IMR-90 (cell line): ENCODE measurements at places on chromosomes 12 and 14.

DNA sequence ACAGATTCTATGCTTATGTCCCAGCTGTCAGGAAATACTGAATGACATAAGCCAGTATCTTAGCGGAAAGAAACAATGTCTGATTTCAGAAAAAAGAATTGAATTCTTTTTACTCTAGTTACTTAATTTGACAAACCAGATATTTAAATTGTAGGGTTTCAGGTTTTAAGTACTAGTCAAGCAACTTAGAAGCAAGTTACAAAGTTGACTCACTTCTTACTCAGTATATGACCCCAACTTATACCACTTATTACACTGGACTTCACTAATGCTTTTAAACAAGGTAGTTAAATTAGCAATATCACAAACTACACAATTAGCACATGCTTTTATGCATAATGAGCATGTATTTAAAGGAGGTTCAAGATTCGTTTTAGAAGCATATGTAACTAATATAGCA is 7.1 kb downstream of the GMFB start:
- peak; percentile 11 for DNase-seq

- DNase-seq, result no peak
Measured at GRCh38 chr12:53808023-53808705, 56.4 kb upstream of the CISTR start.

- DNase-seq, result no peak
Measured at GRCh38 chr12:117662620-117663395, 301.4 kb upstream of the NOS1 start.

- DNase-seq, result peak; percentile 47
Measured at GRCh38 chr12:121400332-121401139, 618 bp downstream of the RNF34 start.

DNA sequence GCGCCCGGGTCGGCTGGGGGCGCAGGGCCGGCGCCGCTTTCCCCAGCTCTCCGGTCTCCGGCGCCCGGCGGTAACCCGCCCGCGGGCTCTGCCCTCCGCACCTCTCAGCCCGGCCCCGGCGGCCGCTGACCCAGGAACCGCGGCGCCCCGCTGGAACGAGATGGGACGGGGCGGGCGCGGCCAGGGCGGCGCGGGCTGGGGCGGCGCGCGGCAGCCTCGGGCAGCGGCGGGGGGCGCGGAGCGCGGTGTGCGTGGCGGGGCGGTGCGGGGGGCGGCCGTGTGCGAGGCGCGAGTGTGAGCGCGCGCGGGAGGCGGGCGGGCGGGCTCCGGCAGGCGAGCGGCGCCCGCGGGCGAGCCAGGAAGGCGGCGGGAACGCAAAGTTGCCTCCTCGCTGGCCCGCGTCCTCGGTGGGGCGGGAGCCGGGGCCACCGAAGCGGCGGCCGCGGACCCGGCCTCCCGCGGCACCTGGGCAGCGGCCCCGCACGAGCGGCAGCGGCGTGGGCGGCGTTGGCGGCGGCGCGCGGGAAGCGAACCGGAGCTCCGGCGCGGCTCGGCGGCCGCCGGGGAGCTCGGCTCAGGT is 671 bp upstream of the DIO3 start:
- no peak for DNase-seq

DNA sequence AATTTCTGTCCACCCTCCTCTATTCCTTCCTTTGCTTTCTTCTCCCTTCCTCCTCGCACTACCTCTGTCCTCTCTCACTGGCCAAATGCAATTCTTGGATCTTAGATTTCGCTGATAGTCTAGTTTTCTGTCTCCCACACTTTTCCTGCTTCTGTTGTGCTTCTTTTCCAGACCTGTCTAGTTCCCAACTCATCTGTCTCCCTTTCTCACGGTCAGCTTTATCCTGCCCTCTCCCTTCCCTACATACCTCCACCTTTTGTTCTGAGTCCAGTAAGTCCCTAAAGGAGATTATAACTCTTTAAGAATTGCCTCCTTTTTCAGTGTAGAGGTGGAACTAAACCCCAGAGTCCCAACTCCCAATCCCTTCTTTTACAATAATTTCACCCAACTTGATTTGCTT is 880 bp upstream of the MMP14 start:
- no peak for DNase-seq

- peak; percentile 12 for DNase-seq
Measured at GRCh38 chr14:71538938-71539649, 393.1 kb upstream of the RGS6 start.

GRCh38 chr12:131120831-131121271 is 167.1 kb downstream of the ADGRD1 start:
- no peak for DNase-seq

DNA sequence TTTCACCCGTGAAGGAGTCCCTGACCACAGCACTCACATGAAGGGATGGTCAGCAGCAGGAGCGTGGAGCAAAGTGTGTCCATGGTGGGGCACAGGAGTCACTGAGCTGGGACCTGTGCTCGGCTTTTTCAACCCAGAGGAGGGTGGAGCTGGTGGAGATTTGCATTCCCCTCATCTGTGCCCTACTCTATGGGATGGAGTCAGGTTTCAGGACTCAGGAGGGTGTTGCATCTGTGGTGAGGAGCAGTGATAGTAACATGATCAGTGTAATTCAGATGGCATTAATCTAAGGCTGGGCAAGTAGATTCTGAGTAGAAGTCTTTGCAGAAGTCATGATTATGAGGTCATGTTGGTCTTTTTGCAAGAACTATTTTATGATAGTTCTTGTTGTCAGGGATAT is 511.9 kb downstream of the TMEM121 start:
- no peak for DNase-seq

GRCh38 chr14:94390372-94391086 is 2.1 kb upstream of the SERPINA1 start:
- DNase-seq, result no peak

- DNase-seq, result no peak
Measured at GRCh38 chr12:15763328-15763727, 25.9 kb downstream of the EPS8 start.

DNA sequence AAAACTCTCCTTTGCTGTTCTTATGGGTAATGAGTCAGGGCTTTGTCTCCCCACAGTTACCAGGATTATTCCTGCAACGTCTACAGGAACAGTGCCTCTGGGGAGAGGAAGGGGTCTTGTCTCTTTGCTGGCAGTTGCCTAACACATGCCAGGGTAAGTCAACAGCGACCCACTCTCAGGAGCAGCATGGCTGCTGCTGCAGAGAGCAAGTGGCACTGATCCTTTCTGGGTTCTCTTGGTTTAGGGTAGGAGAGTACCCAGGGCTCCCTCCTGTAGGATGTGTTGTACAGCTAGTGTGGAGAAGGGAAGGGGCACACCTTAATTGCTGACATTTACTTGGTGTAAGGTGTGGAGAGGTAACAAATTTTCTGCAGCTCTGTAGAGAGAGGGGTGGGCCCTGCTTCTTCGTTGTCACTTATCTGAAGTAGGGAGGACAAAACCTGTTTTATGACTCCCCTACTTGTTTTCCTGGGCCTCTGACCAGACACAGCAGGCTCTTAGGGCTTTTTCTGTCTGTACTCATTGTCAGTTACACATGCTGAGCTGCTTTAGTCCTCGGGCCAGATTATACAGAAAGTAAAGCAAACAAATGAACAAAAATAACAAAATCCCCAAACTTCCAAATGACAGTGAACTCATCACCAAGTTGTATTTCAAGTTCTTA is 168.2 kb downstream of the ACSS3 start:
- no peak for DNase-seq

DNA sequence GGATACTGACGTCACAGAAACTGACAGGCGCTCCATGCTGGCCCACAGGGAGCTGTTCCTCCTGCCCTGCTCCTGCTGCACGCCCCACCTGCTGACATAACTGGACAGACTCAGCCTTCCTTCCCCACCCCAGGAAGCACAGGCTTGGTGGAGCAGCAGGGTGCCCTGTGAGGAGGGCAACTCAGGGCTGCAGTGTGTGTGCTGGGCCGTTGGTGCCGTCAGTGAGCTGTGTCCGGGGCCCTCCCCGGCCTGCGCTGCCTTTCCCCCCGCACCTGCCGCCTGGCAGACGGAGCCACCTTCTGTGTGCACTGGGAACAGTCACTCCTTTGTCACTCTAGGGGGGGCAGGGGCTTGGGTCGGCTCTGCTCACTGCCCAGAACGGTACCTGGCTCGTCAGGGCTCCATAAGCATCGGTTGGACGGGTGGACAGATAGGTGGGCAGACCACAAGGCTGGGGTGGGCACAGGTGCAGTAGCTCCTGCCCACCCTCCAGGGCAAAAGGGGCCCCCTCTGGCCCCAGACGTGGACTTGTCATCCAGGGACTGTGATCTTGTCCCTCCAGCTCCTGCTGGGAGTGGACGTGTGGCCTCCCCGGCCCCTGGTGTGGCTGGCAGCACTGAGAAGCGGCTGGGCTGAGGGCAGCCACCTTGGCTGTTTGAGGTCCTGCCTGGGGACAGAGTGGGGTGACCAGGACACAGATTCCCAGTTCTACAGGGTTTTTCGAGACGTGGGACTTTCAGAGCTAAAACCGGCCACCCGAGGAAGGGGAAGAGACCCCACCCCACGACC is 32.8 kb downstream of the FBRSL1 start:
- no peak for DNase-seq

- DNase-seq, result no peak
Measured at GRCh38 chr12:127809275-127809674, 457.7 kb upstream of the TMEM132C start.

GRCh38 chr14:100837805-100838350 is 12.0 kb downstream of the MEG3 start:
- no peak for DNase-seq

DNA sequence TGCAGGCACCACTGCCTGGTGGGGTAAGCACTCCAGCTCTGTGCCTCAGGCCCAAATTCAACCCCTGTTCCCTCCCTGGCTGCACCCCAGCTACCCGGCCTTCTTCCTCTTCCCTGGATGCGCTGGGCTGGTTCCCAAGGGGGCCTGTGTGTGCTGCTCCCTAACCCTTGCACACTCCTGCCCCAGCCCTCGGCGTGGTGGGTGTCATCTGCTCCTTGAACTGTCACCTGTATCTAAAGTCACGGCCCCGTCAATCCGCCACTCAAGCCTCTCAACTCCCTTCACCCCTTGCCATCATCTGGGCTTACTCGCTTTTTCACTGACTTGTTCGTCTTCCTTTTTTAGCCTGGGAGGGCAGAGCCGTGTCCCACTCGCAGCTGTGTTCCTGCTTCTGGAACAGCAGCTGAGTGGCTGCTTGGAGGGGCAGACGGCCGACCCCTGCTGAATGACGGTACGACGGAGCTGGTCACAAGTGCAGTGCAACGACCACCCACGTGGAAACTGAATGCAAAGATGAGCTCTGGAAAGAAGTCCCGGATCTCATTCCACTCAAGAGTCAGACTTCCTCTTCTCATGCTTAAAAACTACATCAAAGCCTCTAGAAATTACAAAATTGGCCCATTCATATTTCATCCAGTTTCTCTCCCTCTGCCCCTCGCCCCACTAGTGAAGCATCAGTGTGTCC is 138.9 kb downstream of the PIWIL1 start:
- DNase-seq, result no peak

GRCh38 chr12:76688631-76689030 is 75.3 kb upstream of the ZDHHC17 start:
- DNase-seq, result no peak

GRCh38 chr12:85985996-85986395 is 111.9 kb downstream of the NTS start:
- DNase-seq, result no peak

DNA sequence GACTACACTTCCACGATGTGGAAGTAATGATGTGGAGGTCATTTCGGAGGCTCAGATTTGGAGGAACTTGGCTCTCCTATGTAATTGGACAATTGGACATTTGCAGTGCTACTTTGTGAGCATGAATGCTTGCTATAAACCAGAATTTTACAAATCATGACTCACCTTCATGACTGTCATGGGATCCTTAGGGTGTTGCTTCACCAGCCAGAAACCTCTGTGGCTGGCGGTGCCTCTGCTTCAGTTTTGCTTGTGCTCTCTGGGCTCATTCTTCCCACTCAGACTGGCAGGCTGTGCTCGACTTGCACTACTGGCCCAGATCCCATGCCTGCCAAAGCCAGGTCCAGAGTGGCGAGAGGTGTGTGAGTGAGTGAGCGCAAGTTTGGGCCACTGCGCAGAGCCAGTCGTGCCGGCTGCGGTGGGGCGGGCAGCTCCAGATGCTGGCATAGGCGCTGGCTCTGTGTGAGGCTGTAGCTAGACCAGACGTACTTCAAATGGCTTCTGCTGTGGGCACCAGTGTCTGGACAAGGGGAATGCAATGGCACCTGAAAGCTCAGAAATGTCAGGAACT is 387.8 kb downstream of the AEBP2 start:
- peak; percentile 18 for DNase-seq

DNA sequence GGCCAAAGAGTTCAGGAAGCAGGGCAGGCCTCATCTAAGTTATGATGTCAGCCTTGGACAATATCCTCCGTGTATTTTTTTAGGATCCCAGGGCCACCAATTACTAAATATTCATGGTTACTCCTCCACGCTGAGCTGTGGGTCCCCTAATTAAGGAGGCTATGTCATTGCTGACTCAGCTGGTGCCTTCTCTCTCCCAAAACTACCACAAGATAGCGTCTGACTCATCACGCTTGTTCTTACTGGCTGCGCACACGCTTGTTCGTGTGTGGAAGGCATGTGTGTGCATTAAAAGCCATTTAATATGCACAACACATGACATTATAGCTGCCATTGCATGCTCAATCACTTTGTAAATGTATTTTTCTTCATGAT is 78.3 kb downstream of the GSC start:
- DNase-seq, result no peak

DNA sequence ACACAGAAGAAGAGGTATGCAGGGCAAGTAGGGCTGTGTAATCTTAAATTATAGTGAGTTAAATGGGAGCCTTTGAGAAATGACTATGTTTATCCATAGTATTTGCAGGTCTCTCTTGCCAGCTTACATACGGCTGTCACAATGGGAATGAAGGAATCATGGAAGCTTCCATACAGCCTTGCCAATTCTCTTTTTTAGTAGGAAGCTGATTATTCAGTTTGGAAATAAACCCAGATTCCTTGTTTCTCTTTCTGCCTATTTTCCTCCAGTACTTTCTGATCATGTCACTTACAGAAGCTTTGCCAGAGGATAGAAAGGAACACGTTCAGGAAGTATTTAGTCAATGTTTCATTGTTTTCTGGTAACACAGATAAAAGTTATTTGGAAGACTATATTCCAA is 217.4 kb upstream of the DIO2 start:
- no peak for DNase-seq

GRCh38 chr14:105857220-105857825 is 330.9 kb downstream of the TMEM121 start:
- no peak for DNase-seq

DNA sequence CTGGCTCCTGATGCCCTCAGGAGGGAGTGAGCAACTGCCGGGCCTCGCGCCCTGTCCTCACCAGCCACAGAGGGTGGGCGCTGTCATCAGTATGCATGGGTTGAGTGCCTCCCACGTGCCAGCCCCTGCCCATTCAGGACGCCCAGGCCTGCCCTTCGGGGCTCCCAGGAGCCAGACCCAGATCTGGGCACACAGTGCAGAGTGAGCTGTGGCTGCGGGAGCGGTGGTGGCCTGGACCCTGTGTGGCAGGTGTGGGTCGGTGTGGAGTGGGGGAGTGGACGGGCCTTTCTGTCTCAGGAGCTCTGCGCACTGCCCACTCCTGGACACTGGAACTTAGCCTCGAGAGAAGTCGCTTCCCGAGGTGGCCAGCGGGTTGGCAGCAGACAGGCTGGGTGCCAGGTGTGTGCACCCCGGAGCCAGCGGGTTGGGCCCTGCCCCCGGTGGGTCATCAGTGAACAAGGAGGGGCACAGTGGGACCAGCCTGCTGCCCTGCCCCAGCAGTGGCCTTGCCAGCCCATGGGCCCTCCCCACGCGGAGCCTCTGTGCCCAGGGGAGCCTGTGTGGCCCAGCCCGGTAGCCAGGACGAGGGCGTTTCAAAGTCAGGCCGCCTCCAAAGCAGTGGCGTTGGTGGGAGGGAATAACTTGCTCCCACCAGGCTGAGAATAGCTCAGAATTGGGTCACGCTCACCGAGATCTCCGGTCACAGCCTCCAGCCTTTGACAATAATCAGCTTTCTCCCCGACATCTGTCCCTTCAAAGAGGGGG is 9.5 kb downstream of the TRMT61A start:
- DNase-seq, result no peak
